Activated T-helper 9 cell treated with anti-CD3 and anti-CD28 coated beads, Interleukin-2, amount 50 U/mL, for 16 hours (primary cell): ENCODE measurements at places on chromosomes 11 and 22.

DNA sequence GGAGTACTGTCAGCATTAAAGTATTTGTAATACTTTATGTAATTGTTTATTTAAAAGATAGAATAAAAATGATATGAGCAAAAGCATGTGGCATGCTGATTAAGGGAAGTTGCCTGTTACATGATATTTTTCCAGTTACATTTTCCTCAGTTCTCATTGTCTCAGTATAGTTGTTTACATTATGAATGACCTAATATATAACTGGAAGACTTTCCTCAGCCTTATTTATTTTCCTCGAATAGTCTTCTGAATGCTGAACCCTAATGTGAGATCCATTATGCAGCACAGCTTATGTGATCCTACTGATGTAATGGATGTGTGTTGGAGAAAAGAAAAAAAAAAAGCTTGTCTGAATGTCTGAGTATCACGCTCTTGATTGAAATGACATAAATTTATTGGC is 95.5 kb downstream of the LUZP2 start:
- DNase-seq: no peak

DNA sequence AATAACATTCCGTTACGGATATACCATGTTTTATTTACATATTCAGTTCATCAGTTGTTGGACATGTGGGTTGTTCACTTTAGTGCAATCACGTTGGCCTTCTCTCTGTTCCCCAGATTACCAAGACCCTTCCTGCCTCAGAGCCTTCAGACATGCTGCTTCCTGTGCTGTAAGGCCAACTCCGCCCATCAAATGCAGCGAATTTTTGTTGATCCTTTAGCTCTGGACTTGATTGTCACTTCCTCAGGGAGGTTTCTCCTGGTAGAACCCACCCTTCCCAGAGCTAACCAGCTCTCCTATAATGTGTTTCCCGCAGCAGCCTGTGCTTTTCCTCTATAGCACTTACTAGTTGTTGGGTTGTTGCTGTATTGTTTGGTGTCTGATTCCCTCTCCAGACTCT is 39.4 kb downstream of the SWAP70 start:
- DNase-seq: no peak

- no peak for DNase-seq
Observed at GRCh38 chr11:69711822-69712801, 8.3 kb upstream of the FGF19 start.

DNA sequence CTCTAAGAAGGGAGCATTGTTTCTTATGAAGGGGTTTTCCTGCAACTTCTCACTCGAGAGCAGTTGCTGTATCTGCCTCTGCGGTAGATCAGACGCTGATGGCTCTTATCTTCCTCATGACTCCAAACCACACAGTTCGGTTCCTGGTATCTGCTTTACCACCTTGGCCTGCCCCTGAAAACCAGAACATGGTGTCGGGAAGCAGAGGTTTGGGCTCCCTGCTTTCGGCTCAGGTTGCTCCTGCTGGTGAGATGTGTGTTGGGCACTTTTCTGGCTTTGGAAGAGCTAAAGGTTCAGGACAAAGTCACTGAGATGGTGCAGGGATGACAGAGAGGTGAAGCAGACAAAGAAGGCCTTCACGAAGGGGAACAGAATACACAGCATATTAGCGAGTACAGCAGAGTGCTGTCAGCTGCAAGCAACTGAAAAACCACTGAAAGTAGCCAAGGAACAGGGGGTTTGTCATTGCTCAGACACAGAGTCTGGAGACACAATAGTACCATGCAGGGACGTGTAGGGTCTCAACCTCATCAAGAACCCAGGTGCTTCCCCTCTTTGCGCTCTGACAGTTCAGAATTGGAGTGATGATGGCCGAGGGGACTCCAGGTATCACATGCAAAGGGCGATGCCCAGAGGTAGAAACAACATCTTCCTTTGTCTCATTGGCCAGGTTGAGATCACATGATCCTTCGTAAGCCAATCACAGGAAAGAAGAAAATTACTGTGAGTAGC is 11.9 kb upstream of the CSF2RB start:
- DNase-seq: no peak

DNA sequence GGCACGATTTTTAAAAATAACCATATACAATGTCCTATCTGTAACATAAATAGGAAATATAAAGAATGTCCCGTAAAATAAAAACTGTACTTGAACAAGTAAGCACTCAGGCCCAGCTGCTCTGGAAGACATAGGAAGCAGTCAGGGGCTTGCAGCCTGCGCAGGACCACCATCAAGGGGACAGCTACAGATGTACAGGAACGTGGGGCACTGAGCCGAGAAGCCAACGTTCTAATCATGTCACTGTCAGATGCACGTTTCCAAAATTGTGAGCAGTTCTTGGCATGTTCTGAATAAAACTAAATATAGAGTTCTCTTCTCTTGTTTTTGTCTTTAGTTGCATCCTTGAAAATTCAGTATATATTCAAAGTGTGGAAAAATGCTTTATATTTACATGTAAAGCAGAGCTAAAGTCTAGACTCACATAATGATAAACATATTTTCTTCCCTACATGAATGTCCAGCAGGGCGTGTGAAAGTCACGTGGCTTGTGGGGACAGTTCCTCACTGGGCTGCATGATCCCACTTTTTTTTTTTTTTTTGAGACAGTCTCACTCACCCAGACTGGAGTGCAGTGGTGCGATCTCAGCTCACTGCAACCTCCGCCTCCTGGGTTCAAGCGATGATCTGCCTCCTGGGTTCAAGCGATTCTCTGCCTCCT is 28.4 kb upstream of the TSPAN18 start:
- no peak for DNase-seq

DNA sequence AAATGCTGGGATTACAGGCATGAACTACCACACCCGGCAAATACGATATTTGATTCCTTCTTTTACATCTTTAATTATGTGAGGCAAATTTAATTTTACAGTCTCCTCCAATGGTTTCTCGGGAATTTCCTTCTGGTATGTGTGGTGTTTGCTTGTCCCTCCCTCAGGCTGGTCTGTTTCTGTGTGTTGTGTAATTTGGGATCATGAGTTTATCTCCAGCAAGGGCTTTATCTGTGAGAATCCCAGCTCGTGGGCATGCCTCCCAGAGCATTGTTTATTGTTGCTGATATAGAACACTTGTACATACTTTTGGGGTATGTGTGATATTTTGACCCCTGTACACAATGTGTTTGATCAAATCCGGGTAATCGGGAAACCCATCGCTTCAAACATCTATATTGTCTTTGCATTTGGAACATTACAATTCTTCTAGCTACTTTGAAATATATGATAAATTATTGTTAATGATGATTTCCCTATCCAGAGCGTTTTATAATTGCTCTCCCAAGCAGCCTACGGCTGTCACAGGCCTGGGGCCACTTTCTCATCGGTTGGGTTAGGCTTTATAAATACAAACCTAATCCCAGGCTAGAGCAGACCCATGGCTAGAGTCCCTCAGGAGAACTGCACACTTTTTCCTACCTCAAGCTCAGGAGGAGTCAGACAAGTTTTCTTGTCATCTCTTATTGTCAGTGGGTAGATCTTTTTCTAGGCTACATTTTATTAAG is 15.0 kb upstream of the PRR5 start:
- no peak for DNase-seq

- no peak for DNase-seq
Observed at GRCh38 chr11:69030301-69030700, 17.3 kb upstream of the MRGPRF start.

- DNase-seq: no peak
Observed at GRCh38 chr11:36485298-36486002, 24.6 kb downstream of the TRAF6 start.

DNA sequence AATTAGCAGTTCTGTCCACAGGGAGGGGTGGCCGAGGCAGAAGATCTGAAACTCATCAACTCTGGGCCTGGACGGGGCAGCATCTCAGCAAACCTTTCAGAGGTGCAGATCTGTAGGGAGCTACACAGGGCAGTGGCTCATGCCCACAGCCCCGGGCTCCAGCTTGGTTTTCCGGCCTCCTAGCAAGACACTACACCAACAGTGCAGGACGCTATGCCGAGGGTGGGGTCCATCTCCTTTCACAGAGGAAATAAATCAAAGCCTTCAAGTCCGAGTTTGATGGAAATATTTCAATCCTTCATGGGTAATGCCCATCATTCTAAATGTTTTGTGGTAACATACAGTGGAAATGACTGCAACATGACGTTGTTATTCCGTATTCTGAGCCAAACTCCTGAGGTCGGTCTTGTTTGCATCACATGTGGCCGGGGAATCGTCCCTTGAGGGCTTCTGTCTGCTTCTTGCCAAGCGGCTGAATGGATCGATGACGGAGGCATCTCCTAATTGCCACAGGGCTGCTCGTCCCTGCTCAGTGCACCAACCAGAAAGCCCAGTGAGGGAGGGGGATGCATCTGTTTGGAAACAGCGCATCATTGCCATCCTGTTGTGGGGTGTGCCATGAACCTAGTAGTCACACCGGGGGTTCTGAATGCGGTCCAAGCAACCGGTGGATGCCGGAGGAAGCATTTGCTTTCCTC is 30.0 kb downstream of the LINC01488 start:
- DNase-seq: no peak

DNA sequence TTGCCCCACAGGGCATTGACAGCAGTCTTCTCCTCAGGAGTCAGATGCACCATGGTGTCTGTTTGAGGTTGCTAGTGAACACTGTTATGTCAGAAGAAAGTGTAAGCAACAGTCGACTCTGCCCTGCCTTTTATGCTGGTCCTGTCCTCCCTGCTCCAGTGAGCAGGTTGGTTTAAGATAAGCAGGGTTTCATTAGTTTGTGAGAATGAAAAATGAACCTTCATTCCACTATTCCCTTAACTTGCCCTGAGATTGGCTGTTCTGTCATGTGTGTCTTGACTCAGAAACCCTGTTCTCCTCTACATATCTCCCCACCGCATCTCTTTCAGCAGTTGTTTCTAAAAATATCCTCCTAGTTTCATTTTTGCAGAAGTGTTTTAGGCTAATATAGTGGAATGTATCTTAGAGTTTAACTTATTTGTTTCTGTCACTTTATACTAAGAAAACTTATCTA is at the start of gene HBD:
TSS of gene HBD (minus strand) at position 103 of the 454 bp plus-strand sequence. CDS start at position 53, 50 bp downstream.
- DNase-seq: no peak

DNA sequence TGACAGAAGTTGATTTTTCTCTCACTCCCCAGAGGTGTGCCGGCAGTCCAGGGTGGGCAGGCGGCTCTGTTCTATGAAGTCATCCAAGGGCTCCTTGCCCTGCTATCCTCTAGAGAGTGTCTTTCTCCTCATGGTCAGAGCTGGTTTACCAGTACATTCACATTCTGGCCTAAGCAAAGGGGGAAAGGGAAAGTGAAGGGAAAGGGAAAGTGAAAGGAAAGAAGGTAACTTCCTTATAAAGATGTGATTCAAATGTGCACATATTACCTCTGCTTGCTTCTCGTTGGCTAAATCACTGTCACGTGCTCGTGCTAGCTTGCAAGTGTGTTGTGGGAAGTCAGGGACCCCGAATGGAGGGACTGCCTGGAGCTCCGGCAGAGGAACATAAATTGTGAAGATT is 2.9 kb upstream of the HTATIP2 start:
- no peak for DNase-seq

DNA sequence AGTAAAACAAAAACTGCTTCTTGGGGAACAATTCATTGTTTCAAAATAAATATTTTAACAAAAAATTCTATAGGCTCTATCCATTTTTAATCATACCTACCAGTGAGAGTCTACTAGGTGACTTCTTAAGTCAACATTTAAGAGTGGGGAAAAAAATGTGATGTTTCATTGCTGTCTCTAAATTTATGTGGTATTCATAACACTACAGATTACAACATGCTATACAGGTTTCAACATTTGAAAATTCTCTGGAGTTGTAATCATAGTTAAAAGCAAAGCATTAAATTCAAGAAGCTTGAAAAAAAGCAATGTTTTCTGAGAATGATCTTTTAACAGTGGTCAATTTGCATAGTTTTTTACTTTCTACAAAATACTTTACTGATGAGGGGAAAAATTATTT is 18.3 kb downstream of the SBF2 start:
- no peak for DNase-seq

- DNase-seq: no peak
Observed at GRCh38 chr11:67420147-67420645, 4.7 kb downstream of the CARNS1 start.

DNA sequence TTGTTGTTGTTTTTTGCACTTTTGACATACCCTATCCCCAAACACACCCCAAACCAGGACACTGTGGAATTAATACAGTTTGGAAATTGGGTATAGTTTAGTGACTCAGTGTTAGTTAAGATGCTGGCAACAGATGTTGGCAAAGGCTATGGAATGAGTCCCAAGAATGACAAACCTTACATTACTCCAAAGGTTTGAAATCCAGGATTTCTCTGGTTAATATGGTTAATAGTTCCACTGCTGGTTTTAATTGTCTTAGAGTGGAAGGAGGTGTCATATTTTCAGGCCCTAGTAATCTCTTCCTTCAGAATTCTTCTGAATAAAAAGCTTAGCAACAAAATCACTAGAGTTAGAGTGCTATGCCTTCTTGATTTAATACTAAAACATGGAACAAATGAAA is 775 bp downstream of the LPXN start:
- DNase-seq: no peak

DNA sequence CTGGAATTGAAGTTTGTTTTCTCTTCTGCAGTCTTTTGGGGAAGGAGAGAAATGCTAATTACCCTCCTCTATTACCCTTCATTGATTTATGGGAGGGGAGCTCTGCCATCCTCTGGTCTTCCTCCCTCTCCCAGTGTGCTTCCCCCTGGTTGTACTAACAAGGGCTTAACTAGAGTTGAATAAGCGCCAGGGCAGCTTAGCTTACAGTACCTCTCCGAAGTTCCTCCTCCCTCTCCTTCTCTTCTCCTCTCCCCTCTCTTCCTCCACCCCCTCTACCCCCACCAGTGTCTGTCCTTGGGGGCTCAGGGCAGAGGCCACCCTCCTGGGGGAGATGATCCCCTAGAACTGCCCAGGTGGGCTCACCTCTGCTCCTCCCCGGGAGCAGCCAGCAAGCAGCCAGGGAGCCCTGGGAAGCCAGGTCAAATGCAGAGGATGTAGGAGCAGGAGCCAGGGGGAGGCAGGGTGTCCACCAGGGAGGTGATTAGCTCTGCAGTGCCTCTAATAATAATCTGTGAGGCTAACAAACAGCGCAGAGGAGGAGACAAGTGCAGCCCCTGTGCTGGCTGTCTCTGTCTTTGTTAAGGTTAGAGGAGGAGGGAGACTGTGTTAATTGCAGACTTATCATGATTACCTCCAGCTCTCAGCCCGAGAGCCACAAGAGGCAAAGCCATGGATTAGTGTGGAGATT is 191.6 kb upstream of the CADM1 start:
- no peak for DNase-seq

DNA sequence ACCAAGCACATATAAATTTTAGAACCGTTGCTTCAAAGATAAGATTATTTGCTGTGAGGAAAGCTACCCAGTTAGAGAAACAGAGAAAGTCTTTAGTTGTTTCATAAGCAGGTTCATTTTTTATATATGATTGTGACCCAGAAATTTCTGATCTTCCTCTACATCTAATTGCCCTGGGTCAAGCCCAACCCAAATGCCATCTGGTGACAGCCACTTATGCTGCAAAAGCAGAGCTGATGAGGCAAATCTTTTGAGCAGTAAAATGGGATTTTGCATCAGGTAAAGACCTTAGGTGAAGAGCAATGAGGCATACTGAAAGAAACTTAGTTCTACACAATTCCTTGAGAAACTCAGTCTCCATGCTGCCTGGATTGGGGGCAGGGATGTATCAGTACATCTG is 28.0 kb downstream of the SYT9 start:
- DNase-seq: no peak

GRCh38 chr11:72831521-72832300 is 17.5 kb downstream of the ATG16L2 start:
- peak; percentile 41 for DNase-seq

GRCh38 chr22:33746501-33746928 is 173.8 kb downstream of the LARGE1 start:
- DNase-seq: no peak

GRCh38 chr11:96798445-96798844 is 408.6 kb downstream of the JRKL start:
- DNase-seq: no peak
